ENCODE measurements at places on chromosomes 6 and 20.

DNA sequence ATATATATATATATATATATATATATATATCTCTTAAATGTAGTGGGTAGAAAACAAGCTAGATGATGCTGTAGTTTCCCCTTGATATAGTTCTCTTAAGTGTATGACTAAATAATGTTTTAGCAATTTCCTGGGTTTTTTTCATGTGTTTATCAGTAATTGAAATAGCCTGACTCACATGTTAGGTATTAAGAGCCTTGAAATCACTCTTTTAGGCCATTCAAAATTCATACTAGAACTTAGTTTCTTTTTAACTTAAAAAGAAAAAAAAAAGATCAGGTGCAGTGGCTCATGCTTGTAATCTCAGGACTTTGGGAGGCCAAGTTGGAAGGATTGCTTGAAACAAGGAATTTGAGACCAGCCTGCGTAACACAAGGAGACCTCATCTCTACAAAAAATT, 44.1 kb downstream of the NKX2-4 start:
- DNase-seq: no peak

GRCh38 chr6:124800222-124800621, 162.0 kb upstream of the RNF217 start:
- no peak for DNase-seq

DNA sequence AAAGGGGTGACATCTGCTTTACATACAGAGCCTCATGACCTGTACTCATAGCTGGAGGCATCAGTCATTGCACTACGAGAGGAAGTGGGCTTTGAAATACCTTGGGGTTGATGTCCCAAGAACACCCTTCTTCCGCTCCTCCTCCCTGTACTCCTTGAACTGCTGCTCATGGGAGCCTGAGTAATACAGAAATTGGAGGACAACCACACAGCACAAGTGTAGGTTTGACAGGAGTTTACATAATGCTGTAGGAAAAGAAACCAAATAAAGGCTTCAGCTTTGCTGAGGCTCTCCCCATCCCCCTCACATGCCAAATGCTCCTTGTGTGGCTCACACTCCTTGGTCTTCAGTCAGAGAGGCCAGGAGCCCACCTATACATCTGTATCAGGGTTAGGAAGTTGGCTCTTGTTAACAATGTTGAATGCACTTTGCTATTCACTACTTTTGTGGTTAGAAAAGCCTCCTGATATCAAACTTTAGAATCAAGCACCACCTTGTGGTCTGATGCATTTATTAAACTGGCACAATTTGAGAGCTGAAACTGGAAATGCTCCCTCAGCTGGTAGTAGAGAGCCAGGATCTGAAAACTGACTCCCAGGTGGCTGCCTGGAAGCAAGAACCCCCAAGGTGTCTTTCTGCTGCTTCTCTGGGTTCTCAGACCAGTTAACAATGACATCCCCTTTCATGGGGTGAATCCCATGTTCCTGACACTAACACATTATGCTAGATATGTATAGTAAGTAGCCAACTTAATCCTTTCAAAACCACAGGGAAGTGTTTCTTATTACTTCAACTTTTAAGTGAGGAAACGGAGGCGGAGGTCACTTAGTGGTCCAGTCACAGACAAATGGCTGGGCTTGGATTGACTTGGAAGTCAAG, 56.2 kb upstream of the EDN1 start:
- peak; percentile 1 for DNase-seq

DNA sequence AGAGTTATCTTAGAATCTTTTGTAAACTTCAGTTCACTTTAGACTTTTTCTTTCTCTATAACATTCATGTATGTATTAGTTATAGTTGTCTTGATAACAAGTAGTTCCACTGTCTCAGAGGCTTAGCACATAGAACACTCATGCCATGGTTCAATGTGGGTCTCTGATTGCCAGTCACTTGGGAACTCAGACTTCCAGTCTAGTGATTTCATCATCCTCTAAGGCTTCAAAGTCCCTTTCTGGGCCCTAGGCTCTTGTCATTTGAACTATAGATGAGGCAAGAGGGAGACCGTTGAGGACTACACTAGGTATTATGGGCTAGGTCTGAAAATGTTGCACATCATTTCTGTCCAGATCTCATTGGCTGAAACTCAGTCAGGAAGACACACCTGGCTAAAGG, 8.4 kb upstream of the EEF1E1 start:
- DNase-seq: no peak

GRCh38 chr20:50408526-50409364, 101.4 kb upstream of the PTPN1 start:
- no peak for DNase-seq

DNA sequence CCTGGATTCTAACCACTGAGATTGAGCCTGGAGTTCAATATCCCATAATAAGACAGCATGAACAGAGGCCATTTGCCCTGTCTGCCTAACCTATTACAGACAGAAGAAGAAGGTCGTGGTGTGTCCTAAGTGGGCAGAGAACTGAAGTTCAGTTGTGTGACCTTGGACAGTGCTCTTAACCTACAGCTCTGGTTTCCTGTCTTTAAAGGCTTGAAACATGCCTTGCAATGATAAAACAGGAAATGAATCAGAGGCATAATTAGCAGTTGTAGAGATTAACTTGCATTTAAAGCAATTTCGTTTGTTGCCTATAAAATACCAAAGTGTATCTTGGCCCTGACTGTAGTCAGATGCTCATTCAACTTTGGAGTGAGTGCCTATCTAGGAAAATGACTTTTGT, 507.2 kb upstream of the CHD6 start:
- no peak for DNase-seq

DNA sequence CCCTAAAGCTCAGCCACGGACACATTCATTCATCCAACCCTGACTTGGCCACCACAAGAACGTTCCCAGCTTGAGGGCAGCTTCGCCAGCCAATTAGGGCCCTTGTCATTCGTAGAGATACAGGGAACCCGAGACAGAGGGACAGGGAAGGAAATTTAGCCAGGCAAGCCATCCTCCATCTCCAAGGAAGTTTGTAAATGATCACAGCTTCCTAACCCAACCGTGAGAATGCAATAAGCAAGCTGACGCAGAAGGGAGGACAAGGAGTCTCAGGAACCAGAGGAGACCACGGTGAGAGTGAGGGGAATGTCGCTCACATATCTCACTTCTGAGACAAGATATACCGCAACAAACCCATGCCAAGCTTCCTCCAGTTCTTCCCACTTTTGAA, 1.4 kb downstream of the TRAM2 start:
- DNase-seq: no peak

DNA sequence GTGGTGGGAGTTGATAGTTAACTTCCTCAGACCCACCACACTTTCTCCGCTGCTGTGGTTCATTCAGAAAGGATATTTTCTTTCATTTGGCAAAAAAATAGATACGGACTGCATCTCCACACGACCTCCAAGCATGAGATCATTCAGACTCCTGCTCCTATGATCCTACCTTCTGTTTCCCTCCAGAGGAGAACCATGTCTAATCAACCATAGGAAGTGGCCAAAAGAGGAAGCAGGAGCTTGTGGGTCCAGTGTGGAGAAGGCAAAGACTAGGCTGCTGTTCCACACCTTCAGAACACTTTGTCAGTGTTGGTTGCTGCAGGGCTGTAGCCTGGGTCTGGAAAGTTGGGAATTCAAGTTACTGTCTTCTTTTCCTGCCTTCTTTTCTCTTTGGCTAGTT, 10.6 kb upstream of the KIF13A start:
- DNase-seq: no peak
